ENCODE measurements at places on chromosomes 12 and 14.

GRCh38 chr14:74988993-74989392 is 13.7 kb upstream of the EIF2B2 start:
- no peak for DNase-seq

DNA sequence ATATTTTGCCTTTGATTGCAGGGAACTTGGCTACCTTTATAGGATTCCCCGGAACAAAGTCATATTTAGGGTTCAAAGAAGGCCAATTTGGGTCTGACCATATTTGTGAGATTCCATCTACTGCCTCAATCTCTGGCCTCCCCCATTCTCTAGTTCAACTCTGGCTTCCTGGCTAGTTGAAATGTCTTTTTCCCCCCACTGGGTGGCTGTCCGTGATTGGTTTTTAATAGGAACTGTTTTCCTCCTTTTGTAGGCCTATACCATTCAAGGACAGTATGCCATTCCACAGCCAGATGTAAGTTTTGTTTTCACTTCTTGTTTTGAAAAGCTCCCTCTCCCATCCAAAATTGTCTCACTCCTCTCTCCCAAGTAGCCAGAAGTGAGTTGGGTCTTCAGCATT is 13.8 kb downstream of the PCBP2 start:
- DNase-seq = no peak

- no peak for DNase-seq
These were observed 131.2 kb downstream of the EML1 start for GRCh38 chr14:99924379-99924778.

DNA sequence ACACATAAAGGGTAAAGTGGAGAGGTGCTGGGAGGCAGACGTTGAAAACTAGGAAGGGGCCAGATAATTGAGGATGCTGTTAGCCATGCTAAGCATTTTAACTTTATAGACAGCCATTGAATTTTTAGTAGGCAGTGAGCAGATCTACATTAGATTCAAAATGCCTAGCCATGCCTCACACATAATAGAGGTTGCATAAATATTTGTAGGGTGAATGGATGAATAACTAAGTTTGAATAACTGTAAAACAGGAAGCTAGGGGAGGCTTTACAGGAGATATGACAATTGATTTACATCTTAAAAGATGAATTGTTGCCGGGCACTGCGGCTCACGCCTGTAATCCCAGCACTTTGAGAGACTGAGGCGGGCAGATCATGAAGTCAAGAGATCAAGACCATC is 12.3 kb upstream of the CCNT1 start:
- DNase-seq = no peak

DNA sequence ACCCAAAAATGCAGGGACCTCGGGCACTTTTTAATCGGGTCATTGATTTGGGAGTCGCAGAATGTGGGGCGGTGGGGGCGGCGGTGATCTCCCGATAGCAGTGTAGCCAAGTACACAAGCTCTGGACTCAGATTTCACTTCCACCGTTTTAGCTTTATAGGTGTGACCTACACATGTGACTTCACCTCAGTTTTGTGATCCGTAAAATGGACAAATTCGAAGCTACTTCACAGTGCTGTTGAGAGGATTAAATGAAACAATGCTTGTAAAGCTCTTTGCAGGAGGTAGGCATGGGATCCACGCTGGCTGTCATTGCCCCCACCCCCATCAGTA is 478 bp downstream of the RITA1 start:
- no peak for DNase-seq

- no peak for DNase-seq
These were observed 122.1 kb upstream of the NRXN3 start for GRCh38 chr14:78048120-78048519.

- no peak for DNase-seq
These were observed 78.2 kb upstream of the CFL2 start for GRCh38 chr14:34792598-34792997.

GRCh38 chr12:10558789-10559188 is 53.1 kb downstream of the EIF2S3B start:
- DNase-seq = no peak

DNA sequence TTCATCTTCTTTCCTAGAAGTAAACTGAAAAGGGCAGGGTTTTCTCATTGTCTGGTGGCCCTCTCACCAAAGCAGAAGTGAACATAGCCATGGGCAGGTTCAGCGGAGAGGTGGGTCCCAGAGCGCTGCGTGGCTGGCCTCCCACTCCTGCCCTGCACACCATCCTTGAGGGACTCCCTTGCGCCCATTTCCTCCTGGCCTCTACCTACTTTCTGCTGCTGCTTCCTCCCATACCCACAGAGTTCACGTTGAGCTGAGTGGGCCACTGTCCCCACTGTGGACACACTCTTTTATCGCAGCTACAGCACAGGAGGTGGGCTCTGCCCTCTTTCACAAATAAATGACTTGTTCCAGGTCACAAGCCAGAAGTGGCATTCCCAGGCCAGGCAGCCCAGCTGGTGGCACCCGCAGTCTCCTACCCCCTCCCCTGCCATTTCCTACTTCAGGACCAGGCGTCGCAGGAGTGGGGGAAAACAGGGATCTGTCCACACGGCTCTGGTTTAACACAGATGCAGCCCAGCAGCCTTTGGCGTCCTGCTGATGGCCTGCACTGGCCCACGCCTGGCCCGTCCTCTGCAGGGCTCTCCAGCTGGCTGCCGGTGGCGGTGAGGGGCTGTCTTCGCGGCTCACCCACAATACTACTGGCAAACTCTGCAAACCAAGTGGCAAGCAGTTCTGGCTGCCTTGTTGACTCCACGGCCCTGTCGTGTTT is 4.9 kb downstream of the SIVA1 start:
- no peak for DNase-seq

DNA sequence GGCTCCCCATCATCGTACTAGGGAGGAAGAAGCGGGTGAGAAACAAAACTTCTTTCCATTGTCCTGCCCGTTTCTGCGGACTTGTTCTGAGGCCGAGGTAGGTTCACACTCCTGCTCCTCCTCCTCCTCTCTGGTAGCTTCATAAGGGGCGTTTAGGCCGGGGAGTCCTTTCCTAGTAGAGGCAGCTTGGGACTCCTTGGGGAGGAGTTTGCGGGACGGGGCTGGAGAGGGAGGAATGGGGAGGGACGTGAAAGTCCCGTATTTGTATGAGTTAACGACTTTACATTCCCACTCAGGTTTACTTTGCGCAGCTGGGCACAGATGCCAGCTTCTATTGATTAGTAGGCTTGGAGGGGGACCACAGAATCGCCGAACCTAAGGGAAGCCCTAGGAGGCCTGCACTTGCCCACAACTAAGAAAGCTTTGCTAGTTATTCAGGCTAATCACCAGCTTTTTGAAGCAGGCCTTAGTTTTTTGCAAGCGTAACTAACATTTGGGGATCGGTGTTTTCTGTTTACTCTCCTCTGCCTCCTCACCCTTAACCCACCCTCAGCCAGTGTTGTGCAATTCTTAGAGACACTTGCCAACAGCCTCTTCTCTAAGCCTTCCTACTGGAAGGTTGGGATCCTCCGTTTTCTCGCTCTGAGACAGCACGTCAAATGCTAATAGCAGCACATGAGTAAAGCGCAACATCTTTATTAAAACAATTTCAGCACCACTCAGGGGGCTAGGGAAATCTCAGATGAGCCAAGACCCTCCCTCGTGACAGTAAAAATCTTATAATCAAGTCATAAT is 499 bp downstream of the RNASE4 start:
- no peak for DNase-seq

DNA sequence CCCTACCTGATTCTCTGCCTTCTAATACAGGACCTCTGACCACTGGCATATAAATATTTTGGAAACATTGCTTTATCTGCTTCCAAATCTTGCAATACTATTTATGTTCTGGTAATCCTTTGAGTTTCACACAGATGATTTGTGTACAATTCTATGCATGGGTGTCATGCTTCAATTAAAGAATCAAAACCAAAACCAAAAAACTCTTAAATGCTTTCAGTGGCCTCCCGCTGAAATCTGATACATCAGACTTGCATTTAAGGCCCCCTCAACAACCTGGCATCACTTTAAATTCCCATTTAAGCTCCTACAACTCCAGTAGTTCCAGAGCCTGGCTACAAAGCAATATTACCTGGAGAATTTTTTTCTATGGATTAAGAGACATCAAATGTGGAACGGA is 221.7 kb upstream of the NAV3 start:
- DNase-seq = no peak

DNA sequence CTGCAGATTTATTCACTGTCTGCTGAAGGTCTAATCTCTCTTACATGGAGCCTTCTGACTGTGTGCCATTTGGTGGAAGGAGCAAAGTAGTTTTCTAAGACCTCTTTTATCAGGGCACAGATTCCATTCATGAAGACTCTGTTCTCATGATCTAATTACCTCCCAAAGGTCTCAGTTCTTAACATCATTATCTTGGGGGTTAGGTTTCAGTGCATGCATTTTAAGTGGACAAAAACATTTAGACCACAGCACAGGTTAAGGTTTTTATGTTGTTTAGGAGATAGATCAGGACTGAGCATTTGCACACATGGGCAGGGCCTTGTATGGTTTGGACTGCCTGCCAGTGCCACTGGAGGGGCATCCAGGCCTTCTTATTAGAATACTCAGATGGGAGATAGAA is 746.1 kb downstream of the C12orf50 start:
- no peak for DNase-seq

DNA sequence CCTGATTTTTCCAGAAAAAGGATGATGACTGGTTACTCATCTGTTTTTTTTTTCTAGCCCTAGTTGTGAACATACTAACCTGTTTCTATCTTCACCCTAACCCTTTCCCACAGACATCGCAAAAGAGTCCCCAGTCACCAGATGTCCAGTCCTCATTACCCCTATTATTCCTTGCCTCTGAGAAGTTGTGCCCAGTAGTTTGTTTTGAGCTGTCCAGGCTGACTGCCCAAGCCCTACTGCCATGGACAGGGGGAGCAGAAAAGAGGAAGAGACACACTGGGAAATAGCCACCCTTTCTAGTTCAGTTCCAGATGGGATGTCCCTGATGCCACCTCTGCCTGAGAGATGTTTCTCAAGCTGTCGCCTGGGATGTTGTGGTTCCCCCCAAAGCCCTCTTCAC is 13.8 kb upstream of the CELA1 start:
- no peak for DNase-seq

DNA sequence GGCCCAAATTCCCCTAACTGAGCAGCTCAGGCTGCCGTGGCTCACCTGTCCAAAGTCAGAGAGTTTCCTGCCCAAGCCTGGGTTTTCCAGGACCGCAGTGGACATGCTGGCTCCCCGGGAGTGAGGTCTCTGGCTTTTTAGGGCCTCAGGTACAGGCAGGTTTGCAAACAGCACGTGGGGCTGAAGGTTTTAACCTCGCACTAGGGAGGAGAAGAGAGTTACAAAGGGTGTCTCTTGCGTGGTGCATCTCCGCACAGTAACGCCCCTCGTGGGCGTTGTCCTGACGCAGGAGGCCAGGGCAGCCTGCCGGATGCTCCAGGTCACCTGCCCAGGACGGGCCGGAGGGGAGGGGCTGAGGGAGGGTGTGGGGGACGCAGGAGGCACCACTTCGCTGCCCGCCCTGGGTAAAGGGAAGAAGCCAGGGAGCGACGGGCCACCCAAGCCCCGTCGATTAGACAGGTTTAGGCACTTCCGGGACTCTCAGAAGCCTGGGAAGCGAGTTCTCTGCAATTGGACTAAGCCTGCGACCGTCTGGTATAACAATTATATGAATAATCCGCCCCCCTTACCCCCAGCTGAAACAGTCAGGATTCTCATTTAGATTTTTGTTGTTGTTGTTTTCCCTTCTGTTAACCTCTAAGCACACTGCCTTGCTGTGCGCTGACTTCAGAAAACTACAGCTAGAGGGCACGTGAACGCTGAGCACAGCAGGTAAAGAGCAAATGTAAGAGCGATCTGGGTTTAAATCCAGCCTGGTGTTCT is at the start of gene PAH:
PAH (minus strand) TSS at position 219 of the 762 bp plus-strand sequence; CDS start at position 105, 114 bp downstream.
- peak; percentile 19 for DNase-seq

DNA sequence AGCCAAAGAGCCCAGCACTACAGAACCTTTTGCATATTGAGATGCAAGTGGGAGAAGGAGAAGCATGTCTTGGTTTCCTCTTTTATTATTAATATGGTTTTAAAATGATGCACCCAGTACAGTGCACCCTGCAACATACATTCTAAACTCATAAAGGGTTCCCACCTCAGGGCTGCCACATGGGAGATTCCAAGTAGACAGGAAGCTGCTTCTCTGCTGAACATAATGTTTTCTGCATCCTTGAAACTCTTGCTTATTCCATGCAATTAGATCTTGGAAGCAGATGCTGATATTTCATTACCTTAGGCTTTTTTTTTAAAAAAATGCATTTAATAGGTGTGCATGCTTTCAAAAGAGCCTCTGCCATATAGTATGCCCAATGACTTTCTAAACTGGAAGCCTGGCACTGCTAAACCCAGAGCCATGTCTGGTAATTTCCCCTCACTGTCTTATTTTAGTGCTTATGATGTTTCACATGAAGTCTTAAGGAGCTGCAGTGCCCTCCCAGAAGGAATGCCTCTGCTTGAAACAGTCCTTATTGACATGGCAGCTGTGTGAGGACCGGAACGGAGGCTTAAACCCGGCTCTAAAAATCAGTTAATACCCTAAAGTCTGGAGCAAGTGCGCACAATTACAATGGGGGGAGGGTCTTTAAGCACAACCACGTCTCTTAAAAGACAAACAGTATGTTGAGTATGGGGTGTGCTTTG is 2.0 kb upstream of the SIX1 start:
- no peak for DNase-seq

DNA sequence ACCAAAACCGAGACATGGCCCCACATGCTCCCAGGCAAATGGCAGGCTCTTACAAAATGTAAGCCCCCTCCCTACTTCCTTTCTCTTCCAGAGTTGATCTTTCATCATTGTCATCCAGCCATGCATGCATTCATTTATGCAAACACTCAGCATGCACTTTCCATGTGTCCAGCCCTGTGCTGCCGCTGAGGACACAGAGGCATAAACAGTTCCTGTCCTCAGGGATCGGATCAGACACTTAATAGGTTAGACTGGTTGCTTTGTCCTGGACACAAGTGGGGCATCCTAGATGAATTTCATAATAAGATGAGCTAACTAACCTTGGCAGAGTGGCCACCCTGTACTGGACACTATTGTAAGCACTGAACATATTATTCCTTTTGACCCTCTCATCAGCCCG is 23.1 kb downstream of the PRIMA1 start:
- no peak for DNase-seq

GRCh38 chr14:50862036-50862570 is 9.8 kb upstream of the ABHD12B start:
- DNase-seq = no peak

DNA sequence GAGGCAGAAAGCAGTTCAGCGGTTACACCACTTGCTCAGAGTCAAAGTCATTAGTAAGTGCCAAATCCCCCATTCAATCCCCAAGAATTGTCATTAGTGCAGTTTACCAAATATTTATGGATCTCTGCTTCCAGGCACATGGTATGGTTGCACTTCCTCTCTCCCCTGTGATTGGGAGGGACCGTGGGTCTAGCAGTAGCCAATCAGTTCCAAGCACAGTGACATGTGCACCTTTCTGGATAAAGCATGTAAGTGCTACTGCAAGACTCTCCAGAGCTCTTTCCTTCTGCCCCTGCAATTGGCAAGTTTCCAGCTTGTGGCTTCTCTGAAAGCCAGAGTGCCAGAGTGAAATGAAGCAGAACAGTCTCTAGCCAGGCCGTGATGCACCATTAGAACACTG is 85.3 kb upstream of the FLRT2 start:
- DNase-seq = no peak

- no peak for DNase-seq
These were observed 336.7 kb downstream of the GALC start for GRCh38 chr14:87656315-87656714.
